WTC11 (cell line): ENCODE measurements at places on chromosomes 7 and 10. TPM values are rescaled to one million over a fixed set of nuclear protein-coding genes. Genes with fewer than 3 reads are reported as not detected.
A peak's percentile ranks its signal among the peaks of the same experiment; 100 is the strongest.

DNA sequence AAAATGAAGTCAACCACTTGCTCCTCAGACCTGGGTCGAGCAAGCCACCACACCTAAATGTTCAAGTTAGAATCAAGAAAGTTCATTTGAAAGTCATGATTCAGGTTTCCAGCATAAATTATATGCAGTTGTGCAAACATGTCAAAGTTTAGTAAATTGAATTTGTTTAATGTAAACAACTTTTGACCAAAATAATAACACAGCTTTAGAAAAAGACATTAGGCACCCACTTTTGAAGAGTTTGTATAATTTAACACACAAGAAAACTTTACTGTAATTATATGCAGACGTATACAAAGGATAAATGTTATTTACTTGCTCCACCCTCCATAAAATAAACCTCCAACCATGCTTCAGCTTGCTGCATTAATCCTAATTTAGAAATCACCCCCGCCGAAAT is 680.0 kb downstream of the LRMDA start:
- DNase-seq, result no peak

- peak; percentile 57 for DNase-seq
Observed at GRCh38 chr10:77643795-77644468, 6.3 kb upstream of the KCNMA1 start.

DNA sequence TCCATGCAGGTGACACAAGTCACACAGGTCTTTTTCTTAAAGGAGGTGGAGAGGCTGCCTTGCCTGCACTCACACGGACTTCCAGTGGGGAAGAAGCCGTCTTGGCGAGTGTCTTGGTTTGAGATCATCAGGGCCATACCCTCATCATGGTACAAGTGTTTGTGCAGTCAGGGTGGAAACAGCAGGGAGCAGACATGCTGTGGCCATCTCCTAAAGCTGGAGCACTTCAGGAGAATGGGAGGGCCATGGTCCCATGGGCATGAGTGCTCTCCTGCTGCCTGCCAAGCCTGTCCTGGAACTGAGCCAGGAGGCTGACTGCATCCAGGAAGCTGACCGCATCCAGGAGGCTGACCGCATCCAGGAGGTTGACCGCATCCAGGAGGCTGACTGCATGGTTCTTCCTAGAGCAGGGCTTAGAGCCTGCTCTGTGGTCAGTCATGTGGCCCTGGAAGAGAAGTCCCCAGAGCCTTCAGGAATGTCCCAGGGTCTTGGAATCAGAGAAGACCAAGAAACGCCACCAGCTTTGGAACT is 98.4 kb downstream of the ADARB2 start:
- no peak for DNase-seq

DNA sequence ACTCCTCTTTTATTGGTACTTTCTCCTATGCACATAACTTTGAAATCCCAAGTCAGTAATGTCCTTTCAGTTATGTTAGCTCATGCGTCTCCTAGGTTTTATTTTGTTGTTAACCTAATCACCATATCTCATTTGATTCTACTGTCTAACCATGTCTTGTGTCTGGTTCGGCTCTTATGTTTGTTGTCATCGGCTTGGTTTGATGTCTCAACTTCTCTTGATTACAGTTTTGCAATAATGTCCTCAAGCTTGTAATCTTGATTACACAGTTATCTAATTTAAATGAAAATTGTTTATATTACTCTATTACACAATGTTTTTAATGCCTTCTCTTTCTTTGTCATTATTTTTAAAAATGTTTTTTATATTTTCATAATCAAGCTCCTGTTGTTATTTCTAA is 35.9 kb upstream of the SEMA3A start:
- no peak for DNase-seq

Gene SLC13A1
- 0.04 TPM in 1 of 3 replicates, not detected in the others for total RNA-seq
